ENCODE measurements at places on chromosomes 16 and 17.
A peak's percentile ranks its signal among the peaks of the same experiment; 100 is the strongest.

DNA sequence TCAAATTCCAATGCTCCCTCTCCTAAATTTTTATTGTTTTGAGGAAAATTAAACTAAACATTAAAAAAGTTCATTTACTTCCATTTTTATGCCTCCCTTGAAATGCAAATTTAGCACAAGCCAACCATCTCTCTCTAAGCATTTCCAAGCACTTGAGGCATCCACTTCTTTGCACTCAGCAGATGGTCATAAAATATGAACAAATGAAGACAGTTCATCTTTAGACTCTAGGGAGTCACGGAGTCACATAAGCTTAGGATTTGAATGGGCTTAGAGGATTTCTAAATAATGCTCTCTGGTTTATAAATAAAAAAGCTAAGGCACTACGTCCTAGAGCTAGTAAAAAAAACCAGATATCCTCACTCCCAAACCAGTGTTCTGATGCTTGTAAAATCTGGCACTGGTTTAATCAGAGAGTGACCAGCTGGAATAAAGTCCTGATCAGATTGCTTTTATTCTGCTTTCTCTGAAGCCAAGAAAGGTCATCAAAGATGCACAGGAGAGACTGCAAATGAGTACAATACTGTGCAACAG, 204.2 kb downstream of the CA10 start:
- no peak for DNase-seq

- DNase-seq = no peak
Observed at GRCh38 chr16:12531937-12532336, 271.8 kb downstream of the CPPED1 start.

DNA sequence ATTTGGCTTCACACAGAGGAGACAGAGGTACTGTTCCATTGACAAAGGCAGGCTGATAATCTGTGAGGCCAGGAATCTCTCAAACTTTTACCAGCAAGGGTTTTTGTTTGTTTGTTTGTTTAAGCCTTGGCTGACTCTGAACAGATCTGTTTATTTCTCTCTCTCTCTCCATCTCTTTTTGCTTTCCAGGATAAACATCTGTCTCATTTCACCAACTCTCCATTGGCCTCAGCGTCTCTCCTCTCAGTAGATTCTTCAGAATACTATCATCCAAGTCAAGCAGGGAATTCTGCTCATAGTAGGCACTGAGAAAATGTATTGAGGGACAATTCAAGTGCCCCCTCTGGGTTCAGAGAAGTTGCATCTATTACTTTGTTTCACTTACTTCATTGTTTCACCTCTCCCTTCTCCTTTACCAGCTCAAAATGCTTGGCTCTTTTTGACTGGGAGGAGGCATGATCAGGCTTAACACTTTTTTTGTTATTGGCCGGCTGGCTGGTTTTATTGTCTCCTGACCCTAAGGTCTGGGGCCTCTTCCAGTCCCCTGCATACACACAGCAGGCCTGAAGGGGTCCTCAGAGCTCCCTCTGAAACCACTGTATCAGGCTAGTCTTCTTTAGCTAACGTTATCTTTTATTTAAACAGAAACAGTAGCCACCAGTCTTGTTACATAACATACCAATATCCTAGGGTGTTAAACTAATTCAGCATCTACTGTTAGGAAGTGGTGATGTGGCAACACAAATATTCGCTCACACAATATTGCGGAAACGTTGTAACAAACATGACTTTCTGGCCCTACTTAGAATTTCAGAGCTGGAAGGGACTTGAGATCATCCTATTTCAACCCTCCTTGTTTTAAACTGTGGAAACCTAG, 2.0 kb upstream of the YPEL2 start:
- peak; percentile 45 for DNase-seq

GRCh38 chr16:1998852-1999801, 9.4 kb downstream of the SYNGR3 start:
- DNase-seq = no peak

DNA sequence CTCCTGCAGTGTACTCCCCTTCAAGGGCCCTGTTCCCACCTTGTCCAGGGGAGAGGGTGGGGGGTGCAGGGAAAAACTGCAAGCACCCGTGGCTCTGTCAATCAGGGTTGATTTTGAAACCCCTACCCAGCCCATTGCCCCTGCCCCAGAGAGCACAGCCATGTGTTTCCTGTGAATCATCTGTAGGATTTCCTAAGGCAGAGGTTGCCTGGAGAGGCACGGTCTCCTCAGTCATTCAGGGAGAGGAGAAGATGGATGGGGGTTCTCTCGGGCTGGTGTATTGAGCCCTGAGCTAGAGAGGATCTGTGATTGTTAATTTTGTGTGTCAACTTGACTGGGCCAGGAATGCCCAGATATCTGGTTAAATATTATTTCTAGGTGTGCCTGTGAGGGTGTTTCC, 3.5 kb upstream of the AGRP start:
- no peak for DNase-seq

DNA sequence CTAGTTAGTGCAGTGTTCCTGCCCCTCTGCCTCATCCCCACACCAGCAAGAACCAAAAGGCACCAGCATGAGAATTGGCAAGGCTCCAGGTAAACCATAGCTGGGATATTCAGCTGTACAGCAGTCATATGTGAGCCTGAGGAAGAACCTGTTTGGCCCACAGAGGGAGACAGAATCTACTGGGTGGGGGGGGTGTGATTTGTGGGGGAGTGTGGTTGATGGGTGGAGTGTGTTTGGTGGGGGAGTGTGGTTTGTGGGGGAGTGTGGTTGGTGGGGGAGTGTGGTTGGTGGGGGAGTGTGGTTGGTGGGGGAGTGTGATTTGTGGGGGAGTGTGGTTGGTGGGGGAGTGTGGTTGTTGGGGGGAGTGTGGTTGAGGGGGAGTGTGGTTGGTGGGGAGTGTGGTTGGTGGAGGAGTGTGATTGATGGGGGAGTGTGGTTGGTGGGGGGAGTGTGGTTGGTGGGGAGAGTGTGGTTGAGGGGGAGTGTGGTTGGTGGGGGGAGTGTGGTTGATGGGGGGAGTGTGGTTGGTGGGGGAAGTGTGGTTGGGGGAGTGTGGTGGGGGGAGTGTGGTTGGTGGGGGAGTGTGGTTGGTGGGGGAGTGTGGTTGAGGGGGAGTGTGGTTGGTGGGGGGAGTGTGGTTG, 19.5 kb downstream of the MINK1 start:
- DNase-seq = no peak

GRCh38 chr16:89860747-89861304, 12.6 kb upstream of the TCF25 start:
- peak; percentile 83 for DNase-seq

DNA sequence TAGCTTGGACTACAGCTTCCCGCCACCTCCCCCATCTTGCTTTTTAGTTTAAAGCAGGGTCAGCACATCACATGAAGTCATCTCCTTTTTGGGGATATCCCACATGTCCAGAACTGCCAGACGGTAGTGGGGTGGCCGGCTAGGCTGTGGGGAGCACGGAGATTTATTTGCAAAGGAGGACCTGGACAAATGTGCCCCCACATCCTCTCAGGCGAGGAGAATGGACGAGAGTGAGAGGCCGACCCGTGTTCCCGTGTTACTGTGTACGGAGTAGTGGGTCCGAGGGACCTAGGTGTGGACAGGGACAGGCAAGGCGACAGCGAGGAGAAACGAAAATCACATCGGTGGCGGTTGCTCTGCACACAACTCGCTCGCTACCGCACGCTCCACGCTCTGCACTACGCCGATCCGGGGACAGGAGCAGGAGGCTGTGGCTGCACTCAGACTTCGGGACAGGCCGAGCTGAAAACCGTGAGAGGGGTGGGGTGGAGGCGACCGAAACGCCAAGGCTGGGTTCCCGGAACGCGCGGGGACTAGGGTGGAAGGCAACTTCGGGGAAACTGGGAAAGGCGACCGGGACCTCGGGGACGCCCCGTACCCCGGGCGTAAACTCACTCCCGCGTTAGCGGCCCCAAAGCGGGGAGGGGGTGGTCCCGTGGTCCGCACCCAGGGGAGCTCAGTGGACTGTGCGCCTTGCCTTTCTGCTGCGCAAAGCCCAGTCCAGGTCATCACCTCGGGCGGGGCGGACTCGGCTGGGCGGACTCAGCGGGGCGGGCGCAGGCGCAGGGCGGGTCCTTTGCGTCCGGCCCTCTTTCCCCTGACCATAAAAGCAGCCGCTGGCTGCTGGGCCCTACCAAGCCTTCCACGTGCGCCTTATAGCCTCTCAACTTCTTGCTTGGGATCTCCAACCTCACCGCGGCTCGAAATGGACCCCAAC, at the start of gene MT1A:
MT1A (plus strand) TSS at position 853 of the 937 bp plus-strand sequence; CDS start at position 926, 73 bp downstream.
- DNase-seq = no peak

- no peak for DNase-seq
Observed at GRCh38 chr17:40310882-40311391, 2.0 kb downstream of the RARA start.

DNA sequence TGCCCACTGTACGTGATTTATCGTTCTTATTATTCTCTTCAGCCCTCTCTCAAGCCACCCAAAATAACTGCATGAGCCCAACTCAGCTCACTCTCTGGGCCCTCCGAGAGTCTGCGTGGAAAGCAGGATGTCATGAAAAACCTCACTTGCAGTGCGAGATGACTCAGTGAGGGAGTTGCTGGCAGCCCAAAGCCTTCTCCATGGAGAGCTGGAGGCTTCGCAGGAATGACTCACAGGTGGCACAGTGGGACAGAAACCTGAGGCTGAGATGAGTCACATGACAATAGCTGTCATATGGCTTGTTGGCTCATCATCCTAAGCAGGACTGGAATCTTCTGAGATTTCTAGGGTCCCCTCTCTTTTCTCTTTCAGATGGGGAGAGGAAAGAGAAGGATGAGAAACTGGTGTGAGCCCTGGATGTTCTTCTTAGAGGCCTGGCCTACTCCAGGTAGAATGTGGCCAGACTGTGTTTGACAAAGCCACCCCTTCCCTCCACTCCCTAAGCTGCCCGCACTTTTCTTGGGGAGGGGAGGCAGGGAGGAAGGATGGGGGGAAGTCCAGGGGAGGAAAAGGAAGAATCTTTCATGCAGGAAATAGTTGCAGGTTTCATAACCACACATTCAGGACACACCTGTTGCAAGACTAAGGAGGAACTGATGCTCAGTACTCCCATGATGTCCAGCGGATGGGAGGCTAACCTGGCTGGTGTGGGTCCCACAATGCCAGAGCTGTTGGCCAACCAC, 160.6 kb upstream of the RPL38 start:
- DNase-seq = peak; percentile 62

DNA sequence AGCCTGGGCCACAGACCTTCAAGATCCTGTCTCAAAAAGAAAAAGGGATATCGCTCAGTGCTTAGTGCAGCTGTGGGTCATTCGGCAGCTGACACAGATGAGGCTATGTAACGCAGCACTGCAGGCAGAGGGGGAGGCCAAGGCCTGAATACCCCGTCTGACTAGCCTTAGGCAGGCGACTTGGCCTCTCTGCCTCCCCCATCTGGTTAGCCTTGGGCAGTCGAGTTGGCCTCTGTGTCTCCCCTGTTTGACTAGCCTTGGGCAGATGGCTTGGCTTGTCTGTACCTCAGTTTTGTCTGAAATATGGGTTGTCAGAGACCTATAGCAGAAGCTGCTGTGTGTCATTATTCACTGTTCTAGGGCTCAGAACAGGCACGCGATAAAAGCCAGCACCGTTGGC, 10.0 kb downstream of the SPATA33 start:
- no peak for DNase-seq

- no peak for DNase-seq
Observed at GRCh38 chr17:77697480-77698400, 260.8 kb upstream of the TNRC6C start.

- DNase-seq = no peak
Observed at GRCh38 chr17:39527220-39527813, 66.0 kb downstream of the CDK12 start.

GRCh38 chr17:78391843-78392242, 13.4 kb downstream of the PGS1 start:
- DNase-seq = no peak

- no peak for DNase-seq
Observed at GRCh38 chr17:15431766-15432165, 35.7 kb downstream of the CDRT4 start.

DNA sequence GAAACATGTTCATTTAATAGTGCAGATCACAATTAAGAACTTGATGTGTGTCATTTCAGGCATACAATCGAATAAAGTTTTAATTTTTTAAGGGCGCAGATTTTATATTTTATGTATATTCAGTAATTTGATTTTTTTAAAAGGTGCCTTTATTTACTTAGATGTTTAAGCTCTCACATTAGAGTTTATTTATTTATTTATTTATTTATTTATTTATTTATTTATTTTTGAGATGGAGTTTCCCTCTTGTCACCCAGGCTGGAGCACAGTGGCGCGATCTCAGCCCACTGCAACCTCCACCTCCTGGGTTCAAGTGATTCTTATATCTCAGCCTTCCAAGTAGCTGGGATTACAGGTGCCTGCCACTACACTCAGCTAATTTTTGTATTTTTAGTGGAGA, 3.8 kb downstream of the B4GALNT2 start:
- DNase-seq = no peak

DNA sequence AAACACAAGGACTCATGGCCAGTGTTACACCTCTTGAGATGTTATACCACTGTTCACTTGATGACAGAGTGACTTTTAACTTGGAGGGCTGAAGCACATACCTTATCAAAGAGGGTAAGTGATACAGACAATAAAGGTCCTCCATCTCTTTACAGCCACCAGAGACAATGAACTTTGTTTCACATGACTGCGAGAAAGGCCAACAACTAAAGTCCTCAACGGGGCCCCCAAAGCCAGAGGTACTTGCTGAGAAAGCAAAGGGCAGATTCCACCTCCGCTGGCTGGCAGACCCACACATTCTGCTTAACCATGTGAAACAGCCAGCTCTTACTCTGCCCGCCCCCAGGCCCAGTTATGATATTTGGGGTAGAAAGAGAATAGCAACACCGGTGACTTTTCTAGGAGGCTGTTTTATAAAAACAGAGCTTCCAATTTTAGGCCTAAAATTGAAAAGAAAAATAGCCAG, 21.4 kb downstream of the DCUN1D3 start:
- no peak for DNase-seq

GRCh38 chr16:81888520-81889394, 109.7 kb downstream of the PLCG2 start:
- DNase-seq = no peak

GRCh38 chr17:57612202-57613071, 132.7 kb downstream of the CCDC182 start:
- DNase-seq = no peak

- DNase-seq = no peak
Observed at GRCh38 chr16:80274576-80275191, 266.1 kb upstream of the DYNLRB2 start.

- DNase-seq = no peak
Observed at GRCh38 chr17:45406107-45406506, 26.6 kb downstream of the ARHGAP27 start.

- DNase-seq = no peak
Observed at GRCh38 chr17:15918261-15918660, 26.7 kb upstream of the ADORA2B start.

GRCh38 chr17:33013596-33014375, 22.1 kb downstream of the SPACA3 start:
- DNase-seq = no peak

- DNase-seq = no peak
Observed at GRCh38 chr17:64129515-64129764, 504 bp downstream of the ERN1 start.
